GDM1 (cell line): ENCODE measurements at places on chromosomes 1 and 21.

GRCh38 chr1:210937846-210938245 lies 196.1 kb downstream of the KCNH1 start:
- no peak for DNase-seq

GRCh38 chr1:2310332-2311183 lies 80.8 kb downstream of the MORN1 start:
- no peak for DNase-seq

DNA sequence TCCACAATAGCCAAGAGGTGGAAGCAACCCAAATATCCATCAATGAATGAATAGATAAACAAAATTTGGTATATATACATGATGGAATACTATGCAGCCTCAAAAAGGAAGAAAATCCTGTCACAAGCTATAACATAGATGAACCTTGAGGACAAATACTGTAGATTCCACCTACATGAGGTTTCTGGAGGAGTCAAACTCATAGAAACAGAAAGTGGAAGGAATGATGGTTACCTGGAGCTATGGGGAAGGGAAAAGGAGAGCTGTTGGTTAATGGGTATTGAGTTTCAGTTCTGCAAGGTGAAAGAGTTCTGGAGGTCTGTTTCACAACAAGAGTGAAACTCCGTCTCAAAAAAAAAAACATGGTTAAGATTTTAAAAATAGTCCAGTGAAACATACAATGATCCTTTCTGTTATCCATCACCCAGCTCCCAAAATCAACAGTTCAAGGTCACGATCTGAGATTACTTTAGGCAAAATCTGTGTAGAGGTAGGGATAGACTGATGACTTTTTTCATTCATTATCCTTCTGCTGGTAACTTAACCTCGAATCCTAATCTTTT lies 80.8 kb upstream of the HNRNPU start:
- DNase-seq = no peak

- DNase-seq = no peak
These were observed 26.6 kb downstream of the TENT5C start for GRCh38 chr1:117632269-117633067.

DNA sequence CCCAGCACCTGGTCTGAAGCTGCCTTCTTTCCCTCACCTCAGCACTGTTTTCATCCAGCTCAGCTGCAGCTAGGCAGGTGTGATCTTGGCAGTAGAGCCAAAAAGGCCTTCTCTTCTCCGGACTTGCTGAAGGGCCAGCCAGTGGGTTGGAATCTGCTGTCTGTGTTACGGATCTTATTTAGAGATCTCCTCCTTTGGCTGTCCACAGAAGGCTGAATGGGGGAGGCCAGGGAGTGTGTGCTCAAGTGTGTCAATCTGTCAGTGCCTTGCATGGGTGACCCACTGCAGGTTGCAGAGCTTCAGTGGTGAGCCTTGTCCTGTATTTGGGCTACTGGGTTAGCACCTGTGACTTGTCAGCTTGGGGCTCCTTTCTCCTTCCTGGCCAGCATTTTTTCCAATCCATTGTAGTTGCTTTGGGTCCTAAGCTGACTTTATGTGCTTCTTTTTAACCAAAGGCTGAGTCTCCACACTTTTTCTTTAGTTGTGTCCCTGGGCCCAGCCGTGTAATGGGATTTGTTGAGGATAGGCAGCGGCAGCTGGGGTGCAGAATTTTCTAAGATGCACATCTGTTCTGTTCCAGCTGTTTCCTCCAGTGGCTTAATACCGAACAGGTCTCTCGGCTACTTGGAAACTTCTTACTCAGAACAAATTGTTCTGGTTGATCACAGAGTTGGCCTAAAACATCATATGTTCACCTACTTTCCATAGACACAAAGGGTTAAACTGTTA lies 126.8 kb downstream of the PEX14 start:
- DNase-seq = no peak

DNA sequence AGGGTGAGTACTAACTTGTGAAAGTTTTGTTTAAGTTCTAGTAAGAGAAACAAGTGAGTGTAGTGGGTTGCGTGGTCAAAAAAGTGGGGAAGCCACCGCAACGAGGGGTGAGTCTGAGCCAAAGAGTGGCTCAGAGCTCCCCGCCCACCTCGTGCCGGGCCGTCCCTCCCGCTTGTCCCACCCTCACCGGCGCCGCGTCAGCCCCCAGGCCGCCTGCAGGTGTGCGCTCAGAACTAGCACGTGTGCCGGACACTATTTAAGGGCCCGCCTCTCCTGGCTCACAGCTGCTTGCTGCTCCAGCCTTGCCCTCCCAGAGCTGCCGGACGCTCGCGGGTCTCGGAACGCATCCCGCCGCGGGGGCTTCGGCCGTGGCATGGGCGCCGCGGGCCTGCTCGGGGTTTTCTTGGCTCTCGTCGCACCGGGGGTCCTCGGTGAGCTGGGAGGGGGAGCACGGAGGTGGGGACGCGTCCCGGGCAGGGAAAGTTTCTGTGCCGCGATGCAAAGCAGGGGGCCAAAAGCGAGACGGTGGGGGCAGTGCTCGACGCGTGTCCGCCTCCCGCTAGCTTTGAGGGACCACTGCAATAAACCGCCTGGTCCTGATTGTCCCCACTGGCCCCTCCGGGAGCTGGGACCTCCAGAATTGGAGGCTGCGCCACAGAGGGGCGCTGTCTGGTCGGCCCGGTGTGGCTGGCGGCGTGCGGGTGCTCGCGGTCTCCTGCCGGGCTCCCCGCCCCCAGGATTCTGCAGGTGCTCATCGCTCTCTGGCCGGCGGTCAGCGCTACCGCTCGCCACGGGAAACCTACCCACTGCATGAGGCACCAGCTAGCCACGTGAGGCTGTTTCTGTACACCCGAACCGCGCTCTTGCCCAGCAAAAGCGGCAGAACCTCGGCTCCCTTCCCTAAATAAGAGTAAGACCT lies at the start of gene CR2:
TSS of gene CR2 (plus strand) at position 283 of the 919 bp plus-strand sequence. CDS start at position 374, 91 bp downstream.
- DNase-seq = no peak

GRCh38 chr21:42863504-42863870 lies 15.9 kb downstream of the WDR4 start:
- no peak for DNase-seq

- DNase-seq = no peak
These were observed 193.2 kb downstream of the LHX8 start for GRCh38 chr1:75327395-75327794.

DNA sequence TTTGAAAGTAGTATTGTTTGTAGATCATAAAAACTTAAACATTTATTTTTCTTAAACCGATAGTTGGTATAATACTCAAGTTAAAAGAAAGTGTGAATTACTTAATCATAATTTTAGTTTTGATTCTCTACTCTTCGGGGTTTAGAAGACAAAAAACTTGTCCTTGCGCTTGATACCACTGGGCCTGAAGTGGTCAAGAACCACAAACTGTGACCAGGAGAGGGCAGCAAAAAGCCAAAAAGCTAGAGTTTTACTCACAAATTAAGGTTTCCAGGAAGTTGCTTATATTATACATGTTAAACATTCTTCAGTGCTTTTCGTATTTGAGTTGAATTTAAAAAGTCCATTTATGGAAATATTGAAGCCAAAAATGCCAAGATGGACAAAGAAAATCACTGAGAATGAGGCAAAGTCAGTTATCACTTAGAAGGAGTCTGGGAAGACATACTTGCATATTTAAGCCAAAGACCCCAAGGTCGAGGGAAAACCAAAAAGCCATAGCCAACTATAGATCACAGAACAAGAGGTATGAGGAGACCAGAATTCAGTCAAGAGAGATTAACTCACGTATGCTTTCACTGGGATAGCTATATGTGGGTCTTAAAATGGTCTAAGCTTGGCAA lies 34.2 kb downstream of the EFCAB7 start:
- DNase-seq = no peak

DNA sequence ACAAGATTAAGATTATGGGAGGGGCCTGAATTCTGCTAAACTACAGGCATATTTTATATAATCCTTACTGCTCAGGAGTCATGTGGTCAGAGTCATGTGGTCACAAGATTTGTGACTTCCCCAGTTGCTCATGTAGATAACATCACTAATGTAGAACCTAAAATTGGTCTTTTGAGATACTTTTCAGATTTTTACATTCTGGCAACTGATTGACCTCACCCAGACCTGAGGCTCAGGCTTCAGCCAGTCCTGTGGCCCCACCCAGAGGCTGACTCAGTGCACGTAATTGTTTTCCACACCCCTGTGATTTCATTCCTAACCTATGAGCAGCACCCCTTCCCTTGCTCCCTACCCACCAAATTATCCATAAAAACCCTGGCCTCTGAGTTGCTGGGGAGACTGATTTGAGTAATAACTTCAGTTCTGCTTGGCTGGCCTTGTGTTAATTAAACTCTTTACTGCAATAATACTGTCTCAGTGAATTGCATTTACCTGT lies 41.7 kb upstream of the ZNF326 start:
- DNase-seq = no peak

DNA sequence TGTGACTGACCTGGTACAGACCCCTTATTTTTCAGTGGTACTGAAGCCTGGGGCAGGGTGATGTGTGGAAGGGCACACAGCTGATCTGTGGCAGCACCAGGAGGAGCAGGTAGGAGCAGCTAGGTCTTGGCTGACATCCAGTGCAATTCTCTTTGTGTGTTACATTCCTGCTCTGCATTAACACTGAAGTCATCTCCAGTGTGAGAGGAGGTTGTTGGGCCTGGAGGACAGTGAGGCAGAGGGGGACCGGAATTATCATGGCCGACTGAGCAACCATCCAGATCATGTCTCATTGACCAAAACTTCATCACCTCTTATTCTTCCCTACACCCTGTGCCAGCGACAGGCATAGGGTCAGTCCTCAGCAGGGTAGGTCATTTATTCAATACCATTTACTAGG lies 1.5 kb downstream of the SLAMF8 start:
- DNase-seq = no peak

DNA sequence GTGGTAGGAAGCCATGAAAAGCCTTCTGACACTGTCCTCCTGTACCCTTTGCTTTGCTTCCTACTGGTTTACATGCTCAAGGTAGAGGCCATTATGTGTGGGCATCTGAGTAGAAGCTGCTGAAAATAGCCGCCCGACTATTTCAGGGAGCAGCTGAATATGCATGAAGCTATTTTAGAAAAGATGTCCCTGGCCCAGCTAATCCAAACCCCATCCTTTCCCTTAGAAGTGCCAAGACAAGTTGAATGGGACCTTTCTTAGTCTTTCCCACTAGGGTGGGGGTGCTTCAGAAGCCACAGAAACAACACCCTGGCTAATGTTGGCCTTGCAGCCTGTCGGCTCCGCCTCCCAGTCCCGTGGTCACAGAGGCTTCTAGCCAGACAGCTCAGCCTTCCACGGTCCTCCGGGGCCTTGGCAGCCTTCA lies 205.1 kb upstream of the EDN2 start:
- no peak for DNase-seq

DNA sequence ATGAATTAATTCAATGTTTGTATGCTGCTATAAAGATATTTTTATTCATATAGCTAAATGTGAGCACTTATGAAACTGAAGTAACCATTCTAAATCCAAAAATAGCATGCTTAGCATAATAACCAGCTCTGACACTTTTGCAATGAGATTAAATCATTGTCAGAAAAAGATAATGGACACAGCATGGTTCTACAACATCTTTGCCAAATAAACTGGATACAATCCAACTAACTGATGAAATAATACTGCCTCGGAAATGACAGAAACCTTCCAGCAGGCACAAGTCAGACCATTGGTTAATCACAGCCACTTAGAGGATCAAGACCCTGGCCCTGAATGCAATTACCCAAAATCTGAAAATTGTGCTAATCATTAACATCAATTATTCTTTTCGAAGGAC lies 592.7 kb upstream of the ADGRL4 start:
- DNase-seq = no peak

DNA sequence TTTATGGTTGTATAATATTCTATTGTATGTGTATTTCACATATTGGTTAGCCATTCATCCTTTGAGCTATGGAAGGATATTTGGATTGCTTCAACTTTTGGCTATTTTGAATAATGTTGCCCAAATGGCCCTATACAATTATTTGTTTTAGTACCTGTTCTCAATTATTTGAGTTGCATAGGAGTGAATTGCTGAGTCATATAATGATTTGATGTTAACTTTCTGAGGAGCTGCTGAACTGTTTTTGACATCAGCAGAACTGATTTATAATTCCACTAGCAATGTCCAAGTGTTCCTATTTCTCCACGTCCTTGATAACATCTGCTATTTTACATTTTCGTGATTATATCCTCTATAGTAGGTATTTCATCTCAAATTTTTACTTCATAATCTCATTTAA lies 839.9 kb downstream of the KCNT2 start:
- no peak for DNase-seq

- DNase-seq = no peak
These were observed 97.8 kb downstream of the TYW3 start for GRCh38 chr1:74830766-74831165.

DNA sequence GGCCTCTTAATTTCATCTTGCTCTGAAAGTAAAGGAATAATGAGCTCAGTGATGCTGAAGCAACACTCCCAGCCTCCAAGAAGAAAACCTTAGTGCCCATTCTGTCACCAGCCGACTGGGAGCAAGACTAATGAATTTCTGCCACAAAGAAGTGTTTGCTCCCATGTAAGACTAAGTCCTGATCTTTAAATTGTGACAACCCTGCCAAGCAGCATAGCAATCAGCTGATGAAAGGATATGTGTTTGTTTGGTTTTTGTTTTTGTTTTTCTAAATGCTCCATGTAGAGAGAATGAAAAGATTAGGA lies 113.7 kb upstream of the PALMD start:
- DNase-seq = no peak

DNA sequence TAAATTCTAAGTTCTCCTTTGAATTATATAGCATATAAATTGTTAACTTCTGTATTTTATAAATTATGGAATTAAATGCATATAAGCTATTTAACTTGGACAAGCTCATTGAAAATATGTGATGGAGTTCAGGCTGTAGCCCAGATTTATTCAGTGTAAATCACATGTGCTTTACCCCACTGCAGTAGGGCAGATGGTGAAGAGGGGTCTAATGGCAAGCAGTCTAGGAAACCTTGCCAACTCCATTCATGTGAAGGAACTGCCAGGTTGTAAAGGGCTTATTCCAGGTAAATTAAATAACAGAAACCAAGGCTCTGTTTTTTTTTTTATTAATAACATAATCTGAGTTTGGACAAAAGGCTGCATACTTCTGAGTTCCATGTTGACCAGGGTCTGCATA lies 243.2 kb downstream of the NCAM2 start:
- no peak for DNase-seq
